AG20443 (cell line): ENCODE measurements at places on chromosomes 4 and X.
A peak's percentile ranks its signal among the peaks of the same experiment; 100 is the strongest.

- DNase-seq, result no peak
Measured at GRCh38 chrX:57289089-57289488, 2.6 kb downstream of the FAAH2 start.

DNA sequence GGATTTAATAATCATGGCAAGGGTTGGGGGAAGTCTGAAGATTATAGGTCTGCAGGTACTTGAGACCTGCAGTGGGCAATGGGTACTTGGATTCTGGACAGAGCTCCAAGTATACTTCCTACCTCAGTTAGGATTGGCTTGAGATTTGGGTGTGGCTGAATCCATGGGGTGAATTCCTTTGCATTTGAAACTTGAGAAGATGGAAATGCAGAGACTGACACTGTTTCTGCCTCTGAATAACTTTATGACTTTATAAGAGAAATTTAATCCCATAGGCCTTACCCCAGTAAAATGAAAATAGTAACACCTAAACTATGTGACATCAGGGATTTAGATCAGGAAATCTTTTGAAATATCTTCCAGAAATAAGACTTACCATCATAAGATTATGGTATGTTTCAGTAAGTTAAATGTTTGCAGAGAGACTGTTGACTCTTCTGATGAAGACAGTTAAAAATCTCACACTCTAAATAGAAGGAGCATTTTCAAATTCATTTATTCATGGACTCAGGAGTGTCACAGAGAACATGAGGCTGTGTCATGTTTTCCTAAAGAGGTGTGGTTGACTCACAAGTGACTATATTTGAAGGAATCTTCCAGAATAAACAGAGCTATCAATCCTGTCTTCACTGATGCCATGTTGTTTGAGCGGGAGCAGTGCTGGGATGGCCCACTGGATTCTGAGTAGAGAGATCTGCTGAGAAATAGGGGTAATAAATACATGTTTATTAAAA is 513.5 kb upstream of the NR3C2 start:
- no peak for DNase-seq

- no peak for DNase-seq
Measured at GRCh38 chr4:152763796-152764195, 15.7 kb downstream of the TIGD4 start.

DNA sequence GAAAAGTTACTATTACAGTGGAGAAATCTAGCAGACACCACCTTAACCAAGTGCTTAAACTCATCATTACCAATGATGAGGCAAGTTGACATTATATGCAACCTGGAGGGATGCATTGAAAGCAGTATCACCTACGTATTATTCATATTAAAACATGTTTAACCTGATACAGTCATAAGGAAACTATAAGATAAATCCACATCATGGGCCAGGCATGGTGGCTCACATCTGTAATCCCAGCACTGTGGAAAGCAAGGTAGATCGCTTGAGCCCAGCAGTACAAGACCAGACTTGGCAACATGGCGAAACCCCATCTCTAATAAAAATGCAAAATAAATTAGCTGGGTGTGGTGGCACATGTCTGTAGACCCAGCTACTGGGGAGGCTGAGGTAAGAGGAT is 22.3 kb upstream of the INTU start:
- DNase-seq, result no peak

DNA sequence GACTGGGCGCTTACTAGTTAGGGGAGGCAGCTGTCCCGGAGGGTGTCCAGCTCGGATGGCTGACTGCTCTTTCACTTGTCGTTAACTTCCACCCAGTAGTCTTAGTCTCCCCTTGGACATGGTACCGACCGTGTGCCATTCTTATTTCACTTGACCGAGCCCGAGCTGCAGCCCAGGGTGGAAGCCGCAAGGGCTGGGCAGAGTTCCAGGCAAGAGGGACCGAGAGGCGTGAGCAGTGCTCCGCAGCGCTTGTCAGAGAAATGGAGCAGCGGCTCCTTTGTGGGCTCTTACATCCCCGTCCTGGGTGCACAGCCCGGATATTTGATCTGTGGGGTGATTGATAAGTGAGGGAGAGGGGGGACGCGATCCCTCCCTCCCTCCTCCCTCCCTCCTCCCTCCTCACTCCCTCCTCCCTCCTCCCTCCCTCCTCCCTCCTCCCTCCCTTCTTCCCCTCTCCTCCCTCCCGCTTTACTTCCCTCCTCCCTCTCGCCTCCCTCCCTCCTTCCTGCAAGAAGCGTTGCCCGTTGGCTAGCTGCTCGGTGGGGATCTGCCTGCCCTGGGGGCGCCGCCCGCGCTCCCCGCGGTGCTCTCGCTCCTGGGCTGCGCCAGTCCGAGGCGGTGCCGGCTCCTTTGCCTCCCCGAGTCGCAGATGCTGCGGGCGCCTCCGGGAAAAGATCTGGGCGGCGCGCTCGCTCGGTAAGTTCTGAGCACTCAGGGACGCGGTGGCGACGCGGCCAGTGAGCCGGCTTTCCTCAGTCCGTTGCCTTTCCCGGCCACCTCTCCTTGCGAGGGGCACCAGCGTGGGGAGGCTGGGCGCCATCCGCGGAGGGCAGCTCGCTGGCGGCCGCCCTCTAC is at the start of gene SLITRK2:
SLITRK2 (plus strand) TSS at position 499 of the 855 bp plus-strand sequence. CDS start 4,597 bp downstream, outside the sequence.
- DNase-seq, result peak; percentile 11

GRCh38 chr4:10416441-10416840 is 40.8 kb downstream of the ZNF518B start:
- DNase-seq, result peak; percentile 2

DNA sequence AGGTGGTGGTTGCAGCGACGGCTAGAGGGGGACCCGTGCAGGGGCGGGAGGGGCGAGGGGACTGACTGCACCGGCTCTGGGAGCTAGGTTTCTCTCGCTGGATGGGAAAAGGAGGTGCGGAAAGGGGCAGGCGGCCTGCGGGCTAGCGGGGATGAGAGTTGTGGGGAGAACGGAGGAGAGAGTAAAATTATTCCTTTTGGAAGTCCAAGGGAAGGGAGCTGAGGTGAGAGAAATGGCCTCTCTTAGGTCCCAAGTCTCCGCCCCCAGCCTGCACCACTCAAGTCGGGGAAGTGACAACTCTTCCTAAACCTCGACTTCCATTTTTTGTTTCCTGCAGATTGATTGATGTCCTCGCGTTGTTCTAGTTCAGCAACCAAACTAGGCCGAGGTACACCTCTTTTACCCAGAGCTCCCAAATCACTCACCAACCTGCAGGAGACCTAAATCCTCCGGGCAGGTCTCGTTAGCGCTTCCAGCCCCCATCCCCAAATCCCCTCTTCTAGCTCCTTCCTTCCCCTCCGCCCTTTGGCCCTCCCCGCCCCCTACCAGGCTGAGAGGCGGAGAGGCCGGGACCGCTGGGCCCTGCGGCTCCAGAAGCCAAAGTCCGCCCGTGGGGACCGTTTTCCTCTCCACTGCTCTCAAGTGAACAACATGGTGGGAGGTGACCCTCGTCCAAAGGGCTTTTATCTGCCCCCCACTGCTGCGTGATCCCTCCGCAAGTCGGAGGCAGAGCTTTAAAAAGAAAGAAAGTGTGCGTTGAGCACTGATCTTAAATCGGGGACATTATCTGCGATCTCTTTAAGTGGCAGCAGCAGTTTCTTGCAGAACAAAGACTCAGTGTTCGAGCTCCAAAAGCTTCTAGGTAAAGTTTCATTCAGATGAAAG is 7.3 kb downstream of the PITX2 start:
- DNase-seq, result no peak

- no peak for DNase-seq
Measured at GRCh38 chr4:732911-733630, 27.4 kb downstream of the PCGF3 start.

- DNase-seq, result no peak
Measured at GRCh38 chr4:84221704-84222103, 277.4 kb downstream of the NKX6-1 start.

DNA sequence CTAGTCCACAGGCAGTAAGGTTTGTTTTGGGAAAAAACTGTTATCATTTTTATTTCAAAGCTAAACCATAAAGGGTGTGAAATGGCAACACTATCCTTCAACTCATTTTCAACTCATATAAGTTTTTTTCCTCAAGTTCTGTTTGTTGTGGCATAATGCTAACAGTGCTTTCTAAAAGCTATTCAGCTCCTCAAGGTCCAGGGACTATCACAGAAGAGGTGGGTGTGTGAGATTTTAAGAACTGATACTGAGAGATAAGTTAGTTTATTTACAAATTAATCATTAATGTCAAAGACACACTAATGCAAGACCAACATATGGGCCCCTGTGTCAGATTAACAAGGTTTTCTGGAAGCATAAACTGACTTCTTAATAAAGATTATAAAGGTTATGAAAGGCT is 11.8 kb downstream of the UGT2B15 start:
- no peak for DNase-seq

DNA sequence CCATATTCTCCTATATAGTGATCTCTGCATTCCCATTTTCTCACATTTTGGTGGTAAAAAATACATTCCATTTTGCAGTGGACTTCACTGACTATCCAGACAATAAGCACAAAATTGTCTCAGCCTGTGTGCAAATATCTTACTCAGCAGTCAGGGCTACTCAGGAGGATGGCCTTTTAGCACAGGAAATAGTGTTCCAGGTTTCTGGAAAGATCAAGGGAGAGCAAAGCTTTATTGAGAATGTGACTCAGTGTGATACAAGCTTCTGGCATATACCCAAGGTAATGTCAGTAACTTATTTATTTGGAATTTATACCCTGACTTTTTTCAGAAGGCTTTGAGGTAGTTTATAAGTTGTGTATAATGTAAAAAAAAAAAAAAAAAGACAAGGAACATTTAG is 233.4 kb downstream of the TEX13A start:
- no peak for DNase-seq

DNA sequence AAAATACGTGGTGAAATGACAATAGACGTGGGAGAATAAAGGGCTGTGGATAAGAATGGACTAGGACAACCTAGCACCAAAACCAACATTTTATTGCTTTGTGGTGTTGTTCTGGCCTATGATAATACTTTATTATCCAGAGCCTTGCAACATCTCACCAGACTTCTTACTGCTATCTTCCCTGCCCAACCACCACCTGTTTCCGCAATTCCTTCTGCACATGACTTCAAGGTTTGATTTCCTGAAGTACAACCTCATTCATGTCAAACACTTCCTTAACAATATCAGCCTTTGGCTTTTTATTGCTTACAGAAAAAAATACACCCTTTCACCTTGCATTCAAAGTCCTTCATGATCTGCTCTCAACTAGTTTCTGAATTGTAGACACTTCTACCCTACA is 84.8 kb downstream of the RTL3 start:
- DNase-seq, result no peak

- DNase-seq, result peak; percentile 93
Measured at GRCh38 chr4:24912252-24913118, at the start of gene CCDC149. Gene CCDC149 (minus strand): TSS chr4:24913042. CDS start chr4:24912864, 178 bp downstream.

- DNase-seq, result peak; percentile 13
Measured at GRCh38 chr4:73499996-73500765, 18.6 kb downstream of the AFM start.

DNA sequence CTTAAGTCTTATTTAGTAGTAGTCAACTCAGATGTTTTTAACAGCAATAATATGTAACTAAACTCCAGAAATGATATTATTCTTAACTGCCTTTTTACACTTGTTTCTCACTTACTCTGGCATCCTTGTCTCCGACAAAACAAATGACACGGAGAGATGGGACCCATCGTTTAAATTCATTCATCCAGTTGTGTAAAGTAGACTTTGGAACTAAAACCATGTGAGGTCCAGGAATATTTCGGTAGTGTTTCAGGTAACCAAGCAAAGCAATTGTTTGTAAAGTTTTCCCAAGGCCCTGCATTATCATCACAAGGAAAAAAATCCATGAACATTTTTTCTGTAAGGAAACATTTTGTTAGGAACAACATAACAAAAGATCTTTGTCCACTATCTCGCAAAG is 11.6 kb downstream of the SMARCA1 start:
- DNase-seq, result no peak

DNA sequence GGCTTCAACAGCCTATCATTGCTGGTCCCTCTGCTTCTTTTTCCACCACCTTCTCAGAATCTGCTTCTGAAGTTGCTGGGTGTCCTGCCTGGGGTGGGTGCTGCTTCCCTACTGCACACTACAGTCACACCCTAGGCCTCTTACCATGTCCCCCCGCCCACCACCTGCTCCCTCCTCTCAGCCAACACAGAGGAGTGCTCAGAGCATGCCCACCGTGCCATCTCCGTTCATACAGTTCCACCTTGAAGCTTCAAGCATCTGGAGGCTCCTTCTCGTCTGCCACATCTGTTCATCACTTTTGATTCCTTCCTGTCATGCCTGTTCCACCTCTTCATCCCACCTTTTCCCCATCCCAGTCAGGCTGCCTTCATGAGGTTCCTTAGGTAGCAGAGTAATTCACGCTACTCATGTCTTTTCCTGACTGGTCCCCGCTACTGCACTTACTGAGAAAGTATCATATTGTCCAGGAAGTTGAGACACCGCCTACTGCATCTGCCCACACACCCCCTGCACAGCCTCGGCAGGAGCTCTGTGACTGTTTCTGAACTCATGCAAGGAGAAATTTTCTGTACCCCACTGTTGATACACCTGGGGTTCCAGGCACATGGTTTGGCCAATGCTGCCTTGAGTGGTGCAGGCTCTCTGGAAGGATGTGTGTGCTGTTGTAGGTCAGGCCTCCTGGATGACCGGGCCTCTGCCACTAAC is 39.5 kb downstream of the HADH start:
- no peak for DNase-seq

DNA sequence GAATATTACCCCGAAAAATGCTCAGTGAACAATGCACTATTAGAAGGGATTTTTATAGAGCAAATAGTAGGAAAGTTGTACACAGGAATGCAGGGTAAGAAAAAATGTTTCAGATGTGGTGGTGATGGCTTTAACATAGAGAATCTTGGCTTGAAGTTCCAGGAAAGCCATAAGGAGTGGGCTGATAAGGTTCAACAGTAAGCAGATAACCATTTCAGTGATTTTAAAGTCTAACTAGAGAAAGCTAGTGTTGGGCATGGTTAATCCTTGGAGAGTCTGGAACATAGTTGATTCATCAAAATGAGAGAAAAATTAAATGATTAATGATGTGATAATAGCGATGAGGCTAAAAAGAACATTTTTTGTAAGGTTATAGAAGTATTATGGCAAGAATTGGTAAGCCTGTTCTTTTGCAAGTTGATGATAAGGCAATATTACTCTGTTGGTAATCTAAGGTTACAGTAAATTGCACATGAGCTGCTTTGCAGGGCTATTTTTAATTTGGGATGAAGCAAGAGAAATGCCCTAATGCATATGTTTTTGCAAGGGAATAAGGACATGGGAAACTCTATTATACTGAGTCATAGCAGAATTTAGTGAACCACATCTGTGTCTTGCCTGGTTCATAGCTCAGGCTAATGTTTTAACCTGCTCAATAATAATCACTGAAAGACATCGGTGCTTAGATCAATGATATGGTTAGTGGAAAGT is 44.3 kb downstream of the GALNTL6 start:
- no peak for DNase-seq
